ENCODE measurements at places on chromosomes 13 and 19. TPM values are rescaled to one million over a fixed set of nuclear protein-coding genes. Genes with fewer than 3 reads are reported as not detected.

DNA sequence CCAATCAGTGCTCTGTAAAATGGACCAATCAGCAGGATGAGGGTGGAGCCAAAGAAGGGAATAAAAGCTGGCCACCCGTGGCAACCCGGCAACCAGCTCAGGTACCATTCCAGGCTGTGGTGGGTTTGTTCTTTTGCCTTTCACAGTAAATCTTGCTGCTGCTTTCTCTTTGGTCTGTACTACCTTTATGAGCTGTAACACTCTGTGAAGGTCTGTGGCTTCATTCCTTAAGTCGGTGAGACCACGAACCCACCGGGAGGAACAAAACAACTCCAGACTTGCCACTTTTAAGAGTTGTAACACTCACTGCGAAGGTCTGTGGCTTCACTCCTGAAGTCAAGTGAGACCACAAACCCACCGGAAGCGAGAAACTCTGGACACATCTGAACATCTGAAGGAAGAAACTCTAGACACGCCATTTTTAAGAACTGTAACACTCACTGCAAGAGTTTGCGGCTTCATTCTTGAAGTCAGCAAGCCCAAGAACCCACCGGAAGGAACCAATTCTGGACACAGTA, 16.5 kb upstream of the SPACA6 start:
- H3K27me3 ChIP-seq = no peaks in the 10 kb centered on the region
- no peaks in the 10 kb centered on the region for H3K4me1 ChIP-seq
- H3K27ac ChIP-seq = no peak overlapping the region
- no peak for DNase-seq

GRCh38 chr19:30824809-30825208, 452.6 kb downstream of the ZNF536 start:
- no peaks in the 10 kb centered on the region for H3K36me3 ChIP-seq
- no peak overlapping the region for H3K4me3 ChIP-seq
- no peak for DNase-seq
- H3K4me1 ChIP-seq = no peaks in the 10 kb centered on the region
- H3K27me3 ChIP-seq = no peaks in the 10 kb centered on the region

- no peaks in the 10 kb centered on the region for H3K27me3 ChIP-seq
- H3K4me1 ChIP-seq = no peaks in the 10 kb centered on the region
- no peak overlapping the region for H3K27ac ChIP-seq
- DNase-seq = no peak
- no peak overlapping the region for H3K4me3 ChIP-seq
Measured at GRCh38 chr13:108993346-108993745, 363.9 kb downstream of the MYO16 start.

Gene SOHLH2
- total RNA-seq = not detected

GRCh38 chr19:27745978-27746542, 1466.9 kb downstream of the UQCRFS1 start:
- H3K36me3 ChIP-seq = no peaks in the 10 kb centered on the region
- DNase-seq = peak; percentile 9
- H3K4me1 ChIP-seq = no peaks in the 10 kb centered on the region
- H3K27ac ChIP-seq = no peak overlapping the region

DNA sequence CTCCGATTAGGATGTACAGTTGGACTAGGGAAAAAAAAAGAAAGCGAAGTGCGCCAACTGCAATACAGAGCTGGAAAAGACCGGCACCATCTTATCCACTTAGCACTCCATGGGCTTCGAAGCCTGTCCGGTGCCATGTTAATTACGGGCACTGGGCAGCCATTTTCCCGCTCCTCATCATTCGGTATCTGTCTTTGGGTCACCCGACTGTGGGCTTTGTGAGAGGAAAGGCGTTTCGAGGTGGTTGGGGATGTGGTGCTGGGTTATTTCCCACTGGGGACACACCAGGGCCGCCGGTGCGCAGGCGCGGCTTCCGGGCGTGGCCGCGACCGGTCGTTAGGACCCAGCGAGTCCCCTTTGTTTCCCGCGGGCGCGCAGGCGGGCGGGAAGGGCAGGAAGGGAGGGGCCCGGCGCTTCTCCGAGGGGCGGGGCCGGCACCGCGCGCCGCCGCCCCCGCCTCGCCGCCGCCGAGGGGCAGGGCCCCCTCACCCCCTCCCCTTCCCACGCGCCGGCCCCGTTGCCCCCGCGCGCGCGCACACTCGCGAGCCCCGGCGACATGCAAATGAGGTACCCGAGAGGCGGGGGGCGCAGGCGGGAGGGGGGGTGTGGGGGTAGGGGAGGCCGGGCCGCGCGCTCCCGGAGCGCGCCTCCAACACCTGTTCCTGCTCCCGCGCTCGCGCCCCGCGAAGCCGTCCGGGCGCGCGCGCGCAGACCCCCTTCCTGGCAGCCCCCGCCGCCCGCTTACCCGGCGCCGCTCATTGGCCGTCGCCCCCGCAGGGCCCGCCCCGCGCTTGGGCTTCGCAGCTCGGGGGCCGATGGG, at the start of gene ZNF524:
Gene ZNF524 (plus strand): TSS at position 447 of the 820 bp plus-strand sequence. CDS start 1,825 bp downstream, outside the sequence.
- no peaks in the 10 kb centered on the region for H3K27me3 ChIP-seq
- DNase-seq = peak; percentile 83
- H3K27ac ChIP-seq = peak within 1 kb of the TSS; percentile 96
- H3K4me1 ChIP-seq = no peaks in the 10 kb centered on the region

Gene GFY
- not detected for total RNA-seq

Gene CEACAM19
- total RNA-seq = 5.3 TPM

GRCh38 chr13:50222569-50223332, 207.5 kb downstream of the KCNRG start:
- no peak overlapping the region for H3K4me3 ChIP-seq
- H3K4me1 ChIP-seq = no peaks in the 10 kb centered on the region
- H3K27me3 ChIP-seq = no peaks in the 10 kb centered on the region
- H3K27ac ChIP-seq = no peak overlapping the region
- DNase-seq = peak; percentile 41

DNA sequence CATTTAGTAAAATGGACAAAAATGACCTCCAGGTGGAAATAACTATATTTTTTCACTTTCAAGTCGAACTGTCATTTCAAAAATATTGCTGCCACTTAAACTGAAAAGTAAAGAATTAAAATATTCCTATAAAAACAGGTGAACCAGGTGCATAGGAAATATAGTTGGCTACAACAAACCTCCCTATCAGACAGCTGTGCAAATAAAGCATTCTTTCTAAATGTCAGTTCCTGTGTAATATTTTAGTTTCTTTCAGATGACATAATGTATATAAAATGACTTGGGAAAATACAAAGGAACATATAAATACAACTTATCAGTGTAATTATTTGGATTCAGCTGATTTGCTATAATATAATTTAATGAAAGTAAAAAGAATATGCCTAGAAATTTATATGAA, 403.5 kb upstream of the GPC6 start:
- H3K4me1 ChIP-seq = no peaks in the 10 kb centered on the region
- H3K27ac ChIP-seq = no peak overlapping the region
- H3K36me3 ChIP-seq = no peaks in the 10 kb centered on the region
- H3K4me3 ChIP-seq = no peak overlapping the region
- no peaks in the 10 kb centered on the region for H3K27me3 ChIP-seq

Gene PRR20A
- total RNA-seq = not detected

Gene CYP2A6
- total RNA-seq = 1.4 TPM

Gene CEACAM7
- 919 TPM for total RNA-seq

DNA sequence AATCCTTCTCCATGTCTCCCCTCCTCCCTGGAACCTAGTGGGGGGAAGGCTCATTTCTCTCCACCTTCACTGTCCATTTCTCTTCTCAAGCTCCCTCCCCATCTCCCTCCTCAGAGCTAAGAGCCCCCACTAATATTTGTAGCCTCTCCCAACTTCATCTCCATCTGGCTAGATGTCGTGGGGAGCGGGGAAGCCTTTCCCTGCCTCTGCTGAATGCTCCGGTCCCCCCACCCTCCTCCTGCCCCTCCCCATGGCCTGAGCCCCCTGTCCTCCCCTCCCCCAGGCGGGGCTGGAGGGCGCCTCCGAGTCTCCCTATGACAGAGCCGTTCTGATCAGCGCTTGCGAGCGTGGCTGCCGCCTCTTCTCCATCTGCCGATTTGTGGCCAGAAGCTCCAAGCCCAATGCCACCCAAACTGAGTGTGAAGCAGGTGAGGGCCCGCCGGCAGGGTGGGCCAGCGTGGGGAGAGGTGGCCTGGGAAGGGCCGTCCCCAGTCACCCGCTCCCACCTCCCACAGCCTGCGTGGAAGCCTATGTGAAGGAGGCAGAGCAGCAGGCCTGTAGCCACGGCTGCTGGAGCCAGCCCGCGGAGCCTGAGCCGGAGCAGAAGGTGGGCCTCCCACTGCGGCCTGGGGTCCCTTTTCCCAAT, 1.0 kb downstream of the TMEM59L start:
- no peaks in the 10 kb centered on the region for H3K36me3 ChIP-seq
- no peaks in the 10 kb centered on the region for H3K4me1 ChIP-seq
- peaks cover 59% of the 10 kb centered on the region for H3K27me3 ChIP-seq
- DNase-seq = no peak
- no peak overlapping the region for H3K27ac ChIP-seq

Gene TEX29
- not detected for total RNA-seq

Gene MISP
- total RNA-seq = 285 TPM

DNA sequence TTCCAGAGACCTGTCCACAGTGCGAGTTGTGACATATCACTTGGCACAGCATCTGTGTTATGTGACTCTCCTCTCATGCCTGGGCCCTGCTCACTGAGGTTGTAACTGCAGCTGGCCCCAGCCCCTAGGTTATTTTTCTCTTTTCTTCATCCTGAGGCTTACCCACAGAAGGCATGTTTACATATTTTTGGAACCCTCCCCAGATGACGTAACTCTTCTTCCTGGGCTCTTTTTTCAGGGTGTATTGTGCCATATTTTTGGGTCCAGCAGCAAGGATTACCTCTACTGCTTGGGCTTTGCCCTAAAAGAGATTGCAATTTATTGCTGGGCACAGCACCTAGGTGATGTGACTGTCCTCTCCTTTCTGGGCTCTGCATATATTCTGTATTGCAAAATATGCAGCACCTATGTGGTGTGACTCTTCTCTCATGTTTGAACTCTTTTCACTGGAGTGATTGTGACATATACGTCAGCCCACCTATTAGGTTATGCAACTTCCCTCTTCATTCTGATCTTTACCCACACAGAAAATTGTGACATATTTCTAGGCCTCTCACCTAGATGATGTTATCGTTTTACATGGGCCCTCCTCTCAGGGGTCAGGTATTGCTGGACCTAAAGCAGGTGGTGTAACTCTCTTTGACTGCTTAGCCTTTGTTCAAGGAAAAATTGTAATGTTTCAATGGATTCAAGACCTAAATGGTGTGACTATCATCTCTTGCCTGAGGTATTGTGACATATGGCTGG, 64.5 kb upstream of the ZNF724 start:
- no peaks in the 10 kb centered on the region for H3K4me1 ChIP-seq
- no peak overlapping the region for H3K4me3 ChIP-seq
- no peak for DNase-seq
- no peaks in the 10 kb centered on the region for H3K27me3 ChIP-seq
- H3K27ac ChIP-seq = no peak overlapping the region

DNA sequence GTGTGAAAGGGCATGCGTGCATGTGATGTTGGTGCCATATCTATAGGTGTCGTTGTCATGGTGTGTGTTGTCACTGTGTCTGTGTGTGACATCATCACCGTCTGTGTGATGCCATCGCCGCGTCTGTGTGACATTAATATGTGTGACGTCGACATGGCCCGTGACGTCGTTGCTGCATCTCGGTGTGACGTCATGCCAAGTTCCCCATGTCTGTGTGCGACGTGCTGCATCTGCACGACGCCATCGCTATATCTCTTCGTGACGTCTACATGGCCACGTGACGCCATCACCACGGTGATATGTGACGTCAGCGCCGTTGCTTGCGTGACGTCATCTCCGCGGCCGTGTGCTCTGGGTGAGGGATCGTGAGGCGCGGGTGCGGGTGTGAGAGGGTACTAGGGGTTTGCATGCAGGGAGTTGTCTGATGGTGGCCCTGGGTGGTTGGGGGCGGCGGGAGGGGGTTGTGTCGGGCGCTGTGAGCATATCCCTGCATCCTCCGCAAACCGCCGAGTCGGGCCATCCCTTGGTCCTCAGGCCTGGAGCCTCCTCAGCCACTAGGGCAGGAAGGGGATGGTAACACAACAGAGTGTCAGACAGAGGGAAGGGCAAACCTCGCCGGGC, 14.6 kb downstream of the GTPBP3 start:
- H3K36me3 ChIP-seq = no peaks in the 10 kb centered on the region
- H3K4me3 ChIP-seq = no peak overlapping the region
- no peak for DNase-seq
- H3K27ac ChIP-seq = no peak overlapping the region
- H3K27me3 ChIP-seq = no peaks in the 10 kb centered on the region

Gene KLF16
- total RNA-seq = 34.8 TPM

DNA sequence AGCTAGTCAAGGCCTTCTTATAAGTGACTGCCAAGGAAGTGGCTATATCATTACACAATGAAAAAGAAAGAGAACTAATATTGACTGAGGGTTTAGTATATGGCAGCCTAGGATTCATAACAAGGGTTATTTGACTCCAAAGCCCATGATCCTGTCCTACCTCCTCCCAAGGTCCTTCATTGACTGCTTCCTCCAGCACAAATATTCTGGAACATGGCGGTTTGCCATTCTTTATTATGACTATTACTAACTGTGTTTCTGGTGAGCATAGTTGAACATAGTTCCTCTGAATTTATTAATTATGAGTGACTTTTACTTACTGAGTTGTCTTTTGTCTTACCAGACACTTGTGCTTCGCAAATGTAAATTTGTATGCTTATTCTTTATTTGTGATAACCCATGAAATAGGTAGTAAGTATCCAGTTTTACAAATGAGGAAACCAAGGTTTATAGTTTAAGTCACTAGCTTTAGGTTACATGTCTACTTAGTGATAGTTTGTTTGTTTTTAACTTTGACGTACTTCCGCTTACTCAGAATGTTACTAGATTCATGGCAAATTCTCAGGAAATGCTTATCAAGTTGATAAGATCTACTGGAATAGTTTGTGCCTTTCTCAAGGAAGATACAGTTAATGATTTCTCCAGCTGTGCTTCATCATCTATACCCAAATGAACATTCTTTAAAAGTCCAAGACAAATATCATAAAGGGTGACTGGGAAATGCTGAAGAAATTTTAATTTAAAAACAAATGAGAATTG, 15.5 kb upstream of the DCLK1 start:
- no peak overlapping the region for H3K27ac ChIP-seq
- H3K36me3 ChIP-seq = no peaks in the 10 kb centered on the region
- no peak overlapping the region for H3K4me3 ChIP-seq

- no peaks in the 10 kb centered on the region for H3K4me1 ChIP-seq
- no peak overlapping the region for H3K27ac ChIP-seq
- no peaks in the 10 kb centered on the region for H3K27me3 ChIP-seq
- H3K4me3 ChIP-seq = no peak overlapping the region
Measured at GRCh38 chr19:17209126-17210036, 5.8 kb upstream of the USE1 start.

DNA sequence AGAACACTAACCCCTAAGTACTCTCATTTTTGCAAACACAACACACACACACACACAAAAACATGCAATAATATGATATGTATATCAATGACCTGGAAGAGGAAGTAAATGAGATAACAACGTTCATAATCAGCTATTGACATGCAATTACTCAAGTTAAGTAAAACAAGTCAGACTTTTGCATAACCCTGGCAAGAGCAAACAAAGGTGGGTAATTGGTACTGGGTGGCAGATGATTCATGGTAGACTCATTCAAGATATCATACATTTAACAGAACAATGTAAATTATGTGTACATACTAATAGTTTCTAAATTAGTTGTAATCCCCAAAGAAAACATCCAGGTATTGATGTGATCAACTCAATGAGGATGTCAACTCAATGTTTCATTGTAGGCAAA, 508.8 kb downstream of the DACH1 start:
- no peak overlapping the region for H3K4me3 ChIP-seq
- H3K27ac ChIP-seq = no peak overlapping the region
- no peaks in the 10 kb centered on the region for H3K27me3 ChIP-seq
- no peaks in the 10 kb centered on the region for H3K4me1 ChIP-seq
- no peak for DNase-seq

Measured in colonic mucosa (tissue), 4 donors.